ENCODE measurements at places on chromosomes 2 and 18.
A peak's percentile ranks its signal among the peaks of the same experiment; 100 is the strongest.

DNA sequence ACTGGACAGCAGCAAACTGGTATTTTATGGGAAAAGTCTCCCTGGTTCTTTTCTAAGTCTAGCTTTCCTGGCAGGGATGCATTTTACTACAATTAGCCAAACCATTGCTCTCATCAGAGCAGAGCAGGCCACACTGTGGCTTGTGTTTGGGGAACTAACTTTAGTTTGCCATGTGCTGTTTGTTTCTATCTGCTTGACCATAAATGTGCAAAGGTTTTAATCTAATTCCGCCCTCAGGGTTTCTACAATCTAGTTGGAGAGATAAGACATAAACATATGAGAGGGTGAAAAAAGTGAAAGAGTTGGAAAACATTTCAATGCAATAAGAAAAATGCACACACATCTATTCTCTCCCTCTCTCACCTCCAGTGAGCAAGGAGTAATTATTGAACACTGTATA is 86.9 kb upstream of the MAPK4 start:
- DNase-seq: no peak

DNA sequence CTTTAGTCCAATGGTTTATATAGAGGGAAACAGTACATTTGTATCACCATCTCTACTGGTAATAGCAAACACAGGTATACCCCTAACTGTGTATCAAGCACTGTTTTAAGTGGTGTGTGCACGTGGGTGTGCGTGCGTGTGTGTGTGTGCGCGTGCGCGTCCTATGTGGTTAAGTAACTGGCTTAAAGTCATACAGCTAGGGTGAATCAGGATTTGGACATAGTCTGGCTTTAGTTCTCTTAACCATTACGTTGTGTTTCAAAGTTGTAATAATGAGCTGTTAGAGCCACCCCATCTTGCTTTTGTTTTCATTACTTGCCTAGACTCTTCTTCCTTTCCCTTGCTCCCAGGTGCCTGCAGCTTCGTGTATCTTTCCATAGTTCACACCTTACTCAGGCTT is 2.1 kb downstream of the HADHB start:
- no peak for DNase-seq

GRCh38 chr2:203733684-203734083 is 27.2 kb downstream of the CD28 start:
- DNase-seq: no peak

DNA sequence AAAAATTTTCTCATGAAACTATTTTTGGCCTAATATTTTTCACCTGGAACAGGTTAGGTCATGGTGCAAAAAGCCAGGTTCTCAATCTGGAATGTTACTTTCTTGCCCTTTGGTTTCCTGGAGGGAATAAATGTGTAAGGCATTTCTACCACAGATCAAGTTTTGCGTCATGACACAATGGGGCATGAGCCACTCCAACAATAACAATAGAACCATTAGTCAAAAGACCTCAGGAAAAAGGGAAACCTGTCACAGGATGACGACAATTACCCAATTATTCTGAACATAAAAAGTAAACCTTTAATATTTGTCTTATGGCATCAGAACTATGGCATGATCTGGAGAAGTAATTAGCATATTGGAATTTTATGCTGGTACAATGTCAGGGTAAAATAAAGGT is 88.2 kb upstream of the HNRNPA3 start:
- DNase-seq: no peak

- no peak for DNase-seq
Measured at GRCh38 chr2:196566961-196567666, 72.4 kb upstream of the CCDC150 start.

- DNase-seq: no peak
Measured at GRCh38 chr2:223979730-223980396, 22.6 kb downstream of the MRPL44 start.

DNA sequence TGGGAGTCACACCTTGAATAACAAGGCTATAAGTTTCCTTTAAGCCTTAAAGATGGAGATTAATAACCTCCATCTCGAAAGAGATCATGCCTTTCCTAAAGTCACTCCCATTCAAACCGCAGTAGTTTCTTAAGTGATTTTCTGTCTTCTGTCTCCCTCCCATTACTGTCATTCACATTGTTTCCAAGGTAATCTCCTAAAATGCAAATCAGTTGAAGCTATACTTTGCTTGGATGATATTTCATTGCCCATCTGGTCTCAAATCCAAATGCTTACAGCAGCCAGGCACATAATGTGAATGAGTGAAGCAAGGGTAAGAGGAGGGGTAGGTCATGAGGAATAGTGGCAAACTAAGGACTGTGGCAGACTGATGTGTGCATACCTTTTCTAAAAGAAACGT is 116.4 kb downstream of the CCDC141 start:
- DNase-seq: no peak

DNA sequence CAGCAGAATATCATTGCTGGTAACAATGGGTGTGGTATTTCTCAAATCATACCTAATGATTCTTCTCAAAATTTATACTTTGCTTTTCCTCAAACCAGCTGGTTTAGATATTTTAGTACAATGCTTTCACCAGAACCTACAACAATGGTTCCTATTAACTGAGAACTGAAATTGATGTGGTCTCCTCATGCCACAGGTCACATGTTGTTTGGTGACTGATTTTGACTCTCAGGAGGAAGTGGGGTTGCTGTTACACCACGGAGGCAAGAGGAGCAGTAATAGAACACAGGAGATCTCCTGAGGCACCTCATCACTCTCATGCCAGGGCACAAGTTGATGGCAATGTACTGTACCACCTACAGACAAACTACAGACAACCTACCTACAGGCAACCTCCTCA is 3.0 kb upstream of the CEP68 start:
- DNase-seq: no peak

DNA sequence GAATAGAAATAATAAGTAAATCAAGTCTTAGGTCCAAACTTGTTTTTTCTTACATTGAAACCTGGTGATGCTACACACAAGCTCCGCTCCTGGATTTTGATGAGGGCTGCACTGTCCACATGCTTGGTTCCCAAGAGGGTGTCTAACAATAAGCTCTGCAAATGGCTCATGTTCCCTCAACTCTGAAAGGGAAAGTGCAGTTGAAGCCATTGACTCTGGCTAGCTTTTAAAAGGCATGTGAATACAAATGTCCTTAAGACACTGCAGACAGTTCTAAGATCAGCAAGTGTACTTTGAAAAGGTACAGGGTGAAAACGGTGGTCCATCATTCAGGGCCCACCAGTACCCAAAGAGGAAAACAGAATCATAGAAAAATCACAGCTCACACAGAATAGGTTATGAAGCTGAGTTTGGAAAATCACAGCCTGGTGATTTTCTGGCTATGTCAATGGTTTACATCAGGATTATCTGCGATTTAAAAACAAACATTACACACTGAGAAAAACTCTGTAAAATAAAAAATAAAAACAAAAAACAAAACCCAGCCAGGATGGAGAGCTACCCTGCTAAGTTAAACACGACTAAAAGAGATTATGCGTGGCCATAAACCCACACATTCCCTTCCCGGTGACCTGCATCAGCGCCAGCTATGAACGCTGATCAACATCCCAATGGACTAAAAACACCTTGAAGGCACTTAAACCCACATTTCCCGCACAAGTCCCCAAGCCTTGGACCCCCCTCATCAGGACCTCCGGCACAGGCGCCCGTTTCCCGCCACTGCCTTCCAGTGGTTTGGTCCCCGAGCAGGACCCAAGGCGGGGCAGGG is 554 bp downstream of the PFN4 start:
- no peak for DNase-seq

- no peak for DNase-seq
Measured at GRCh38 chr2:23401427-23402204, 16.6 kb downstream of the KLHL29 start.

DNA sequence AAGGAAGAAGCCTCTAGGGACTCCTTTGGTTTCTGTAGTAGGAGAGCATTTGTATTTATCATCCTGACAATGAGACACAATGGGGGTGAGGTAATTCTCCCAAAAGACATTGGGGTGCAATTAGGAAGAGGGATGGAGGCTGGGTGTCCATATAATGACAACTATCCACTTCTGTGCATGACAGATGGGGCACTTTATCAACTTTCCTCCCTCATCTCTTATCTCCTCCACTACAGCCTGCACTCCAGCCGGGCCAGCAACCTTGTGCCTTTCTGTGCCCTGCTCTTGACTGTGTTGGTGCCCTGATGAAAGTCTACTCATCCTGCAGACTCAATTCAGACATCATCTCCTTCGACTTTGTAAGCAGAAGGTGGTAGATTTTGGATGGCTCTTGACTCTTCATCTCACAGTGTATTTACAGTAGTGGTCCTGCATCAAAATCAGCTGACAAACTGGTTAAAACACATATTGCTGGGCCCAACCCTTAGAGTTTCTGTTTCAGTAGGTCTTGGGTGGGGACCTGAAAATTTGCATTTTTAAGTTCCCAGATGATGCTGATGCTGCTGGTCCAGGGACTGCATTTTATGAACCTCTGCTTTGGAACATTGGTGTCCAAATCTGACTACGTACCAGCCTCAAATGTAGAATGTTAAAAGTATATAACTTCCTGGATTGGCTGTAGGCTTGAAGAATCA is 40.8 kb upstream of the CFAP36 start:
- DNase-seq: no peak

GRCh38 chr18:79403723-79404566 is 8.2 kb downstream of the NFATC1 start:
- DNase-seq: no peak

GRCh38 chr18:28163201-28163775 is 13.6 kb downstream of the CDH2 start:
- DNase-seq: no peak

DNA sequence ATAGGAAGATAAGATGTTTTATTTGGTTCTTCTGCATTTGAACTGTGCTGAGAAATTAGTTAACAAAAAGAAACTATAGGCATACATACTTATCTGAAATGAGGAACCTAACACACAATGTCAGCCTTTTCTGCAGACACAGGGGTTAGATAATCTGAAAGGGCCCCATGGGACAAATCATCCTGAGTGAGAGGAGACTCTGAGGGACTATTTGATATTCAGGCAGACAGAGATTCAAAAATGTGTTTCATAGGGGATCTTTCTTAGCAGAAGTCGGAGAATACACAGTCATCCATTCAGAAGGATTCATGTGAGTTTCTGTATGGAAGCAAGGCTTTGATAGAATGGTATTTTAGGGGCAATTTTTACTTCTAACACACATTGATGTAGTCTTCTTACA is 79.1 kb downstream of the NCKAP5 start:
- DNase-seq: no peak

DNA sequence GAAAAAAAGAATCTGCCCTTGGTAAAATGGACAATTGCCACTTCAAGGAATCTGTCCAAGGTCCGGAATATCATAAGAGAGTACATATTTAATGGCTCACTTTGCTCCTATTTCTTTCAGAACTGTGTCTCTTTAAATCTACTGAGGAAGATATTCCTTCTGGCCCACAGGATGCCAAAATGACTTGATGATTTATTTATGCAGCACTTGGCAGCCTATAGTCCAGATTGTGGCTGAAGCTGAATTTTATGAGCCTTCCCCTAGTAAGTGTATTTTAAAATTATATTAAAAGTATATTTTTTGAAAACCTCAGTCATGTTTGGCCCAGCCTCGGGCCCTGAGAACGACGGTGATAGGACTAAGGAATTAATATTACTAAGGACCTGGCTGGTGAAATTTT is 465.1 kb upstream of the HNRNPA3 start:
- DNase-seq: no peak

GRCh38 chr2:28465148-28465885 is 30.5 kb upstream of the PLB1 start:
- DNase-seq: no peak

- no peak for DNase-seq
Measured at GRCh38 chr2:218958276-218958675, 1.2 kb upstream of the CDK5R2 start.

- no peak for DNase-seq
Measured at GRCh38 chr2:108621687-108622681, 87.7 kb downstream of the LIMS1 start.

DNA sequence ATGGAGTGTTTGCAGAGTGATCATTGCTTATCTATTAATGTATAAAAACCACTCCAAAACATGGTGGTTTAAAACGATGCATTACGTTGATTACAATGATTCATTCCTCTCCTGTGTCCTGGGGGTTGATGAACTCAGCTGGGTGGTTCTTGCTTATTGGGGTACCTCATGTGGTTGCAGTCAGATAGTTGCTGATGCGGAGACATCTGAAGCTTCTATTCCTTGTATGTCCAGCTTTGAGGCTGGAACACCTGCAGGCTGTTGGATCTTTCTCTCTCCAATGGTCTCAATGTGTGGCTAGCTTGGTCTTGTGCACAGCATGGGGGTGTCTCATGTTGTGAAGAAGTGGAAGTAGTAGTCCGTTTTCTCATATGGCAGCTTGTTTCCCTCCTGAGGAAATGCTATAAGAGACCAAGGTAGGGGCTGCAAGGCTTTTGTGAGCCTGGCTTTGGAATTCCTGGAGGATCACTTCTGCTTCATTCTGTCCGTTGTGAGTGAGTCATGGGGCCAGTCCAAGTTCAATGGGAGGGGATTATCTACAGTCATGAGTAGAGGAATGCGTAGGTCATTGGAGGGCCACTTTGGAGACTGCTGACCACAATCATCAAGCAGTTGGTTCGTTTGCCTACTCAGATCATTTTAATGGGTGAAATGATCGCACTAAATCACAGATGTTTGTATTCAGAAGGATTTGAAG is 601.0 kb downstream of the SLC4A3 start:
- DNase-seq: peak; percentile 30

DNA sequence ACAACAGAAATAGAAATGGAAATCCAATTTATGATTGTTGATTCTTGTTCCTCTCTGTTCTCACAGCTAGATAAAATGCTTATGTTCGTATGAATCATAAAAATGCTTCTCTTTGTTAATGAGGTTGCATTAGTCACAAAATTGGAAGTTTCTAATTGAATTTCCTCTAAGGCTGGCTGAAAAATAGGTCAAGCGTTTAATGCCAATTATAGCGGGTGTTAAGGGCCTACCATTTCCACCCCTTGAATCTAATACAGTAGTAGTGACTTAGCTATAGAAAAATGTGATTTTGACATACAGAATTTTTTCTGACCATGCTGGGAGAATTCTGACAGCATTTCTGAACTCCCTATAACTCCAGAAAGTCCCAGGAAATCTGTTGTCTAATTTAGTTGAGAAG is 107.1 kb downstream of the TTN start:
- DNase-seq: no peak

GRCh38 chr2:215615803-215616174 is 179.9 kb upstream of the FN1 start:
- DNase-seq: no peak

Measured in NCI-H748 treated with DMSO at 0.1 percent for 48 hours (cell line).